ENCODE measurements at places on chromosomes 3 and 15.
A peak's percentile ranks its signal among the peaks of the same experiment; 100 is the strongest.

DNA sequence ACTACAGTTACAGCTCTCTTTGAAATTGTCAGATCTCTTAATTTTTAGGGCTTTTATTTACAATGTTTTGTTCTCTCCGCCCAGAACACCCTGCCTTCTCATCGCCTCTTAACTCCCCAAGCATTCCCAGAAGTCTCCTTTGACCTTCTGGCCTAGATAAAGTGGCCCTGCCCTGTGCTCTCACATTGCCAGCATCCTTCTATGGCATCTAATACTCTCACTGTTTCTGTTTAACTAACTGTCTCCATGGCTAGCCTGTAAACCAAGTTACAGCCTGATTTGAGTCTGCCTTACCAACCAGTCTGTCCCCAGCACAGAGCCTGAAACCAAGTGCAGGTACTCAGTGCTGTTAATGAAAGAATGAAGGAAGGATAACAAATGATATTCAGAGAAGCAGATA, 19.9 kb downstream of the COL8A1 start:
- no peak for DNase-seq

GRCh38 chr3:25801786-25802185, 11.9 kb downstream of the OXSM start:
- no peak for DNase-seq

- no peak for DNase-seq
Observed at GRCh38 chr15:40251486-40252140, 12.8 kb downstream of the PAK6 start.

DNA sequence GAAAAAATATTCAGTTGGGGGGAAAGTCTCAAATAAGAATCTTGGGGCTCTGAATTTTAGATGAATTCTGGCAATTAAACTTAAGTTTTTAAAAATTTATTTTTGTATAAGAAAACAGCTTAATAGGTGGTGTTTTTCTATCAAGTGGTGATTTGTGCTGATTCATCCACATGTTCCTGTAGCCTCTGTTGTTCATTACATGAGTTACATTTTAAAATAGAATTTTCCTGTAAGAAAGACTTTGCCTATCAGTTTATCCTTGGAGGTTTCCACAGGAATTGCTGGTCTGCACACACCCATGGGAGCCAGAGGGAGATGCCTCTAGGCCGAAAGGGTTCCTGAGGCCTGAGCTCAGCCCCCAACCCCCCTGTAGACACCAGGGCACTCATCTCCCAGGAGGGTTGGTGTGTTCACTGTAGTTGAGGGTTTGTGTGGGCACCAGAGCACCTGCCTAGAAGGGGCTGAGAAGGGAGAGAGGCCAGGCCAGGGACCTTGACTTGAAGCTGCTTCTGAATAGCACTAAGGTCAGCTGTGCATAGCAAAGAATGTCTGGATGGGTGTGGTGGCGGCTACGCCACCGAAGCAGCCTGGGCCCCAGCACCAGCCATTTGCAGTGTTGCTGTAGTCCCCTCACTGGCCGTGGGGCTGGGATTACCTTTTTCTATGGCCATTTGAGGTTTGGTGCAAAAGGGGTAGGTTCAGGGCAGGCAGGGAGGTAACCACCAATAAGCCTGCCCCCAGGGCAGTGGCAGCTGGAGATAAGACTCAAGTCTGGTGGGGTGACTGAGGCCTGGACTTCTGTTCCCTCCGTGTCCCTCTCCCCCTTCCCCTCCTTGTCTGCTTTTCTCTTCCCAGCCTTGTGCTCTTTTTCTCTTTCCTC, 11.9 kb downstream of the DNAJA4 start:
- DNase-seq: no peak

GRCh38 chr3:14300721-14301399, 101.5 kb upstream of the SLC6A6 start:
- DNase-seq: no peak

GRCh38 chr15:91329914-91330313, 229.9 kb downstream of the SV2B start:
- no peak for DNase-seq

DNA sequence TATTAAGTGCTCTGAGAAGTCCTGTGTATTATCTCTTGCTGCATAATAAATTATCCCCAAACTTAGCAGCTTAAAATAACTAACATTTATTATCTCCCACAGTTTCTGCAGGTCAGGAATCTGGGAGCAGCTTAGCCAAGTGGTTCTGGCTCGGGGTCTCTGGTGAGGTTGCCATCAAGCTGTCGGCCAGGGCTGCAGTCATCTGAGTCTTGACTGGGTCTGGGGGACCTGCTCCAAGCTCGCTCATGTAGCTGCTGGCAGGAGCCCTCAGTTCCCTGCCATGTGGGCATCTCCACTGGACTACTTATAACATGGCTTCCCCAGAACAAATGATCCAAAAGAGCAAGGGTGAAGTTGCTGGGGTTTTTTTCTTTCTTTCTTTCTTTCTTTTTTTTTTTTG, 80.7 kb downstream of the SMAD6 start:
- DNase-seq: no peak

DNA sequence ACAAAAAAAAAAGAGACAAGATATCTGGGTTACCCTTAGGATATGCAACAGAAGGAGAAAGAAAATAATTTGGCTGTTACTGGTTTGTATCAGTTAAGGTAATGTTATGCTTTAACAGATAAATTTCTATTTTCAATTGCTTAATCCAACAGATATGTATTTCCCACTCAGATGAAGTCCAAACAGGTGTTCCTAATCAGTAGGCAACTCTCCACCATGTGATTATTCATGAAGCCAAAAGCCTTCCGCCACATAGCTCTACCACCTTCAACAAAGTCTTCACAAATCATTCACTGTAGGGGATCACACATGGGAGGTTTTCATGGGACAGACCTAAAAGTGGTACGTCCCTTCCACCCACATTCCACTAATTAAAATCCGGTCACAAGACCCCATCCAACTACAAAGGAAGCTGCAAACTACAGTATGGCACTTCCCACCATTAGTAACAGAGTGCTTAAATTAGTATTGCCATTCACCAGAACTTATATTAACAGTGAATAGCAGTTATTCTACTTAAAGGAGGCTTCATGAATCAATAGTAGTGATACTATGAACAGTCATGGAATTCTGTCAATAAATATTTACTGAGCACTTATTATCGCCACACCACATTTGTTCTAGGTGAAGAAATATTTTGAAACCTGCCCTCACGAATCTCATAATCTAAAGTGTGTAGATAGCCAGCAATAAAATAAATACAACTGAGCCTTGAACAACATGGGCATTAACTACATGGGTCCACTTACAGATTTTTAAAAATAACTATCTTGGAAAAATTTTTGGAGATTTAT, 66.5 kb downstream of the SFMBT1 start:
- no peak for DNase-seq

GRCh38 chr15:93333796-93334195, 244.8 kb upstream of the RGMA start:
- no peak for DNase-seq

GRCh38 chr3:159131376-159131775, 329.5 kb downstream of the MFSD1 start:
- DNase-seq: no peak

- DNase-seq: no peak
Observed at GRCh38 chr3:550471-550870, 353.9 kb downstream of the CHL1 start.

DNA sequence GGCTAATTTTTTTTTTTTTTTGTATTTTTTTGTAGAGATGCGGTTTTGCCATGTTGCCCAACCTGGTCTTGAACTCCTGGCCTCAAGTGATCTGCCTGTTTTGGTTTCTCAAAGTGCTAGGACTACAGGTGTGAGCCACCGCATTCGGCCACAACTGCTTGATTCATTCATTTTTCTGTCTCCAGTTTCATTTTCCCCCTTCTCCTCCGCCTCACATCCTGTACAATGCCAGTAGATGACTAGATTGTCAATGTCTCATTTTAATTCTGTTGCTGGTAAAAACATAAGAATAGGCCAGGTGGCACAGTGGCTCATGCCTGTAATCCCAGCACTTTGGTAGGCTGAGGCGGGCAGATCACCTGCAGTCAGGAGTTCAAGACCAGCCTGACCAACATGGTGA, 12.0 kb upstream of the ZNF592 start:
- DNase-seq: no peak

DNA sequence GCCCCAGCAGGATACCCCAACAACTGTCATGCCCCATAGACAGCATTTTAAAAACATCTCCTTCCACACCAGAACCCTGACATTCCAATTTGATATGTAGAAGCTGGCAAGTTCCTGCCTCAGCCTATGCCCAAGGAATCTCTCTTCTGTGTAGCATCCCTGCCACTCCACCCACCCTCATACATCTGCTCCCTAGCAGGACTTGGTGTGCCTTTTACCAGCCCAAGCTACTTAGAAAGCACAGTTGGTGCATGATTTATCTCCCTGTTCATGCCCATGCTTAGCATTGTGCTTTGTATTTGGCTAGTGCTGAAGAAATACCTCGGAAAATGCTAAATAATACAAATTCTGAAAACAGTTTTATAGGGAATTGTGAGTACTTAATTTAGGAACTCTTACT, 236.9 kb upstream of the HES1 start:
- DNase-seq: no peak

GRCh38 chr3:119841808-119842471, 60.0 kb downstream of the NR1I2 start:
- DNase-seq: no peak

- DNase-seq: no peak
Observed at GRCh38 chr15:92365084-92365483, 28.6 kb upstream of the ST8SIA2 start.

DNA sequence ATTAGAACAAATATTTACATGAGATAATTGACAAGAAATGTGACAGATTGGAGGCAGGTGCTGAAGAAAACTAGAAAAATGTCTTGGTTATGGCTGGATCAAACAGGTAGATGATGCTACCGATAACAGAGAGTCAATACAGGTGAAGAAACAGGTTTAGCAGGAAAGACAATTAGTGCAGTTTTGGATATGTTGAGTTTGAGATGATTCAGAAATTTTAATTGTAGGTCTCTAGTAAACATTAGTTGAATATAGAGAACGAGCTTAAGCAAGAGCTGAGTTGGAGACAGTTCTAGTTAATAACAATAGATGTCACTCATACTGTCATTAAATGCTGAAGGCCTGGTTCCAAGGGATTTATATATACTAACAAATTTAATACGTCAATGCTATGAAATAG, 524.4 kb downstream of the NSUN3 start:
- DNase-seq: no peak

DNA sequence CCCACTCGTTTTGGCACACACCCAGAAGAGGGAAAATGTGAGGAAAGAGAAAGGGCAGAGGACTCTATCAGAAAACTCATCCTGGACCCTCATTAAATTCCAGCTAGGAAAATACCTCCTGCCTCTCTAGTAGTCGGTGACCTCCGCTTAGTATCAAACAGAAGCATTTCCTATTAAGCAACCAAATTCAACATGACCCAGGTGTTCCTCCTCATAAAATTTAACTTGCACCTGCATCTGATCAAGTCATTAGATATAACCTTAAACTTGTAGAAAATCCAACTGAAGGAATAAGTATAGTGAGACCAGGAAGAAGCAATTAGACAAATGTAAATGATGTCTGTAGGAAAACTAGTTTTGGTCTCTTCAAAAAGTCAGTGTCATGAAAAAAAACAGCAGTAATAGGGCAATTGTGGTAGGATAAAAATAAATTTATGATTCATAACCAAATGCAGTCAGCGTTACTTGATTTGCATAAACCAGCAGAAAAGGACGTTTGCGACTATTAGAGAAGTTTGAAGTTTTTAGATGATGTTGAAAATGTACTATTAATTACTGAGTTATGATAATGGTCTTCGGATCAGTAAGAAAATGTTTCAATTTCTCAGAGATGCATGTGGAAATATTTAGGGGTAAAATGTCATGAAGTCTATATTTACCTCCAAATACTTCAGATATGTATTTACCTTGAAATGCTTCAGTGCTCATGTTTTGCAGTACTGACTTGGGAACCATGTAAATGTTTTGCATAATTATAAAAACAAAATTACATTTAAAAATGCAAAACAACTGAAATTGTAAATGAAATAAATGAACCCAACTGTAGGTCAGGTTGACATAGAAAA, 44.6 kb downstream of the LDHAL6B start:
- no peak for DNase-seq

GRCh38 chr3:53939813-53940212, 48.2 kb upstream of the SELENOK start:
- DNase-seq: no peak

GRCh38 chr3:17301271-17301670, 416.5 kb downstream of the PLCL2 start:
- no peak for DNase-seq

- no peak for DNase-seq
Observed at GRCh38 chr3:13670292-13670691, 121.4 kb downstream of the FBLN2 start.

DNA sequence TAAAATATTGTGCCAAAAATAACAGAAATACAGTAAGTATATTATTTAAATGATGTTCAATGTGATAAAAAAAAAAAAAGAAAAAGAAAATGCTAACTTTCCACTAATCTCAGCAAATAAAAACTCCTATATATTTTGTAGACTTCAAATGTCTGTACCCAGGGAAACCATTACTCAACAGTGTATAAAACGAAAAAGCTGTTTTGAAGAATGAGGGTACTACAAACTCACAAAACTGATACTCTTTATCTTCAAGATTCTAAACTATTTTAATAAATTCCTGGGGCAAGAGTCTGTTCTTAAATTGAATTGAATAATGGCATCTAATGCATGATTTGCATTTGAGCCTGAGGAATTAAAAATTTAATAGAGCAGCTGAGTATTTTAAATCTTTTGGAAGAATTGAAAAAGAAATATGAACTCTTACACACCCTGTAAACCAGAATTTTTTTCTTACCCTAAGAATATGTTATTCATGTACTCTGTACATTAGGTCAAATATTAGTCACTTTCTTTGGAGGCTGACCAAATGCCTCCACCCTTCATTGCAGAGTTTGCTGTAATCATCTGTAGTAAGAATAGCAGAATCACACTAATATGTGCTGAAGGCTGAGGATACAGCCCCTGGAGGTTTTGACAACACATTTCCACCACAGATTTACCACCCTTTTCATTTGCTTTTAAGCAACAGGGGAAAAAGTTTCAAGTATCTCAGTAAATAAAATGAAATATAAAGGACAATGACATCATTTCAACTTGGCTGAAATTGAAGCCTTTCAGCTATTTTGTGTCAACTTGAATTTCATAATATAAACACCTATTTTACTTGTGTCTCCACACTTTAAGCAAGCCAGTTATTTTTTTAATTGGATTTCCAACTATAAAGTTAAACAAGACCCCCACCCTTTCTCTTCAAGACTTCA, 79.7 kb downstream of the FBN1 start:
- peak; percentile 94 for DNase-seq

GRCh38 chr3:109853077-109853731, 515.9 kb upstream of the DPPA4 start:
- DNase-seq: no peak
